ENCODE measurements at places on chromosomes 6 and 20.

DNA sequence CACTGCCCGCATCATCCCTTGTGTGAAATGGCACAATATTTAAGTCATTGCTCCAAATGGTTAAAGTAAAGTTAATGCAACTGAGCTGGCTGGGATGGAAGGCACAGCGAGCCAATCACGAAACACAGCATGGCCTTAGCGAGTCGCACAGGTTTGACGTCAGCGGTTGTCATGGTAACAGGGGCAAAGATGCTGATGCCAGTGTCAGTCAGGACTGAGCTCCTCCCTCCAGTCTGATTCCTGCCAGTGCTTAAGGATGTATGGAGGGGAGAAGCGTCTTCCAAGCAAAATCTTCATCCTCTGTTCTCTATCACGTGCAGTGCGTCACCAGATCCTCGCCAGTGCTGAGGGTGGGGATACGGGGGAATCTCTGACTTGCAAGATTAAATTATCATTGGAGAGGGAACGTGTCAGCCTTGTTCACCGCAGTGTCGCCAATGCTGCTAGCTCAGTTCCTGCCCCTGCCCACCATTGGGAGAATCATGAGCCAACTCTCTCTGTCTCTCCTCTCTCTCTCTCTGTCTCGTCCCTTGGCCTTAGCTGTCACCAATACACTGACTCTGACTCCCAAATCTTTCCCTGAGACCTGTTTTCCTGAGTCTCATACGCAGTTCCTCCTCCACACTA lies 24.5 kb downstream of the TSPYL4 start:
- DNase-seq, result no peak

DNA sequence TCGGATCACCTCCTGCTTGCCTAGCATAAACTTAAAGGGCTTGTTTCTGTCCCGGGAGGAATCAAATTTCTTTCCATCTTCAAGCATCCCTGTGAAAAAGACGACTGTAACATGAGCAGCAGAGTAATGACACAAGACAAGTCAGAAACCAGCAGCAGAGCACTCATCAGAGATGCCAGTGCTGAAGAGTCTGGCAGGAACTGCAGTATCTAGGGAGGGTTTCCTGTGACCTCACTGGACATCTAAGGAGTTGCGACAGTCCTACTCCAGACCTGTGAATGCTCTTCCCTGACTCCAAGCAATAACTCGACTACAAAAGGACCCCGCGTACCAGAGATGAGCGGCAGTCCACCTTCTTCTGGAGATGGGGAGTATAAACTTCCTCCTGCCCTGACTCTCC lies 17.3 kb downstream of the FKBP1A start:
- DNase-seq, result no peak

DNA sequence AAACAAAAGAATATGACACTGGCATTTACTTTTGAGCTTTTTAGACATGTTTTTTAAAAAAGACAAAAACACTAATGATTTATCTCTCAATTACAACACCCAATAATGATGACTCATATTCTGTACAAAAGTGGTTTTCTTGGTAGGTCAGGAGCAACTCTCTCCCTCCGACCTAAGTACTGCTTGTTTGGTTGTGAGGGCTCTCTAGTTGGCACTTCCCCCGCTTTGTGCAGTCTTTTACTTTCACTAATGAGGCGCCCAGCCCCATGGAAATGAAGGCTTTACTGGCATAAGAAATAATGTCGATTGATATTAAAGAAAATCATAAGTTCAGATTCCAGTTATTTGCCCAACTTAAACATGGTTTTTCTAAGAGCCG lies 1.3 kb downstream of the KPNA5 start:
- DNase-seq, result peak; percentile 70

DNA sequence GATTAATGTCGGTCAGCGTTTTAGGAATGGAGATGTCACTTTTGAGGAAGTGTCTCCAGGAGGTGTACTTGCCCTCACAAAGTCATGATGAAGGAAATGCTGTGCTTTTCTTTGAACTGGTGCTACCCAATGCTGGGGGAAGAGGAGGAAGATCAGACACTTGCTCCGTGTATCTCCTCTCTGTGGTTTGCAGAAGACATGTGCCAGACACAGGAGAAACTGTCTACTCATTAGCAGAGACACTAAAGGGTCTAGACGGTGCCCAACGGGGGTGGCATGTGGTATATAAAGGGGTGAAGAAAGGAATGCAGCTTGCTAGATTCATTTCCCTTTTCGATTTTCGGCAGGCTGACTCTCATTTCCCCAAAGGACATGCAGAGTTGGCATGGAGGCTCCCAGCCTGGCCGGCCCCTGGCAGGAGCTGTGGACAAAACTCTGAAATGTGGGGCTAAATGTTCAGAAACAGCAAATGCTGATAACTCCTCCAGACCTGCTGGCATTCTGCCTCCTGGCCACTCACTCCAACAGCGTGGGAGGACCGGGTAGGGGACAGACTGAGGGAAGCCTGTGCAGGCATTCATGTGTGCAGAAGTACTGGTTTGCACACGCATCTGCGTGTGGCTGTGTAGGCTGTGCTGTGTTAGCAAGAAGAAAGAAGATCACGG lies 59.6 kb upstream of the QKI start:
- no peak for DNase-seq

DNA sequence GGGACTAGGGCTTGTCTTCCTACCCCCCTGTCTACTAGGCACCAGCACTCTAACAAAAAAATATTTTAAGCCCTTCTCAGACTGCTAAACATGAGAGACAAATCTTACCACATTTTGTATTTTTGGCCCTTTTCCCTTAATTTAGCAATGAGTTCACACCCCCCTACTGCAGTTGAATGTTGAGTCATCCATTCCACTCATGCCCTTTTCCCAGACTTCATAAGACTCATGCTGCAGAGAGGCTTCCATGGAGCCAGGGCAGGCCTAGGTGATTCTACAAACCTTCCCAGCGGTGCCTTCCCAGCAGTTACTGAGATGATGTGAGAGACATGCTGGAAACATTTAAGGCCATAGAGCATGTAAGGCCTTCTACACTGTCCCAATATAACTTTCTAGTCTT lies 53.9 kb downstream of the PXDC1 start:
- DNase-seq, result no peak
